ENCODE measurements at places on chromosomes 16 and 17.
A peak's percentile ranks its signal among the peaks of the same experiment; 100 is the strongest.

DNA sequence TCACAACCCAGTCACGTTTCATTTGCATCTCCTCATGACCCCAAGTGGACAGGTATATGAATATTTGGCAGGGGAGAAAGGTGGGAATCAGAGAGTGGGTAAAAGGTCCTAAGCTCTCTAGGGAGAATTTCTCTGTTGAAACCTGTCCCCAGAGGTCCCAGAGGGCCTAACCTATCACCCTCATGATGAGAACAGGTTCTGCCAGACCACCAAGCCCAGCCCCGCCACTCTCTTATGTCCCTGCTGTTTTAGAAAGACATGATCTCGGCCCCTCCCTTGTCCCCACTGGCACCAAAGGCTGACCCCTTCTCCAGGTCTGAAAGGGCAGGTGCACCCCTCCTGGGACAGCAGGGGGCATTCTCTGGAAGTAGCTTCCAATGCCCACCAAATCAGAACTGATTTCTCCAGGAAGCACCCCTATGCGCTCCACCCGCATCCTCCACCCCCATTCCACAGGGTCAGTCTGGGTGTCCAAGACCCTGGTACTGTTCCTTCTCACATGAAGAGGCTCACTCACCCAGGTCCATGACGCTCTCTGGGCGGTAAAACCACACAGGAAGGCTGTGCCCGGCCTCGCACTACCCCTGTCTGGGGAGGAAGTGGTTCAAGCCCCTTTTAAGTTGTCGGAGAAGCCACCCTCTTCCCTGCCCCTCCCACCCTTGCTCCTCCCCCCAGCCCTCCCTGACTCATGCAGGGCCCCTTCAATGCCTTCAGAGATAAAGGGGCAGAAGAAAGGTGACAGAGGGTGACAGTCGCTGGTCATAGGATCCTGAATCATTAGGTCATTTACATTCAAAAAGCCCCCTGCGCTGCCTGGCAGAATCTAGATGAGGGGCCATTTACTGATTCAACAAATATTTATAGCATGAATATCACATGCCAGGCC, at the start of gene CCR7:
Gene CCR7, minus strand, starts transcription at position 590 of the 886 bp plus-strand sequence. Its CDS starts 63 bp downstream, at position 527.
- DNase-seq = peak; percentile 31

DNA sequence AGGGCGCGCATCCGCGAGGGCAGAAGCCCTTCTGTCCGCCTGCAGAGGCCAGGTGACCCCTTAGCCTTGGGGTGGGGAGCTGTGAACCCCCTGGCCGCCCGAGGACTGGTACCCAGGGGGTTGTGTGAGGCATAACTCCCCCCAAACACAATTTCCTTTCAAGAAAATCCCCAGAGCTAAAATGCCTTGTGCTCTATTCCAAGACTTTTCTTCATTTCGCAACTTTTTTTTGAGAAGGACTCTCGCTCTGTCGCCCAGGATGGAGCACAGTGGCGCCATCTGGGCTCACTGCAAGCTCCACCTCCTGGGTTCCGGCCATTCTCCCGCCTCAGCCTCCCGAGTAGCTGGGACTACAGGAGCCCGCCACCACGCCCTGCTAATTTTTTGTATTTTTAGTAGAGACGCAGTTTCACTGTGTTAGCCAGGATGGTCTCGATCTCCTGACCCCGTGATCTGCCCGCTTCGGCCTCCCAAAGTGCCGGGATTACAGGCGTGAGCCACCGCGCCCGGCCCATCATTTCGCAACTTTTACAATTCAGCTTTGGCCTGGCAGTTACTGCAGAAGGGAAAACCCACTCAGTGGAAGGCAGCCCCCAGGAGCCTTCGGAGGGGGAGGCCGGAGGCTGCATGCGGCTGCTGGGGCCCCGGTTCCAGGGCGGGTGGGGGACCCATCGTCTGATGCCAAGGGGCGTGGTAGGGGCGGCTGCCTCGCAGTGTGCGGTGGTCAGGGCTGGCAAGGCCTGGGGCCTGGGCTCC, 963 bp upstream of the APRT start:
- DNase-seq = no peak

GRCh38 chr17:82518826-82519810, at the start of gene FOXK2:
Gene FOXK2, plus strand, starts transcription at chr17:82519732. Its CDS starts 157 bp downstream, at chr17:82519889.
- peak; percentile 87 for DNase-seq

- no peak for DNase-seq
Measured at GRCh38 chr17:62681061-62681938, 53.8 kb downstream of the MRC2 start.

DNA sequence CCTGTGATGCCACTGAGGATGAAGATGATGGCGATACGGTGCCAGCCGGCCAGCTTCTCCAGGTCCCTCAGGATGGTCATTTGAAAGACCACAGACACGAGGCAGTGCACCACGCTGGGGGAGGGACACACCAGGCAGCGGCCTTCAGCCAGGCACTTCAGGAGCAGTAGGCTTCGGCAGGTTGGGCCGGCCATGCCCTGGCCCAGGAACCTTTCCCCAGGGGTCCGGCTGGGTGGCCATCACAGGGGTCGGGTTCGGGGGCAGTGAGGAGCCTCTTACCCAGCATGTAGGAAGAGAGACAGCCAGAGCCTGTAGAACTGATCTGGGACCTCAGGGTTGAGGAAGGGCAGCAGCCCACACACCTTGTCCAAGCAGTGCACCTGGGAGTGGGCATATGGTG, 5.3 kb downstream of the AANAT start:
- no peak for DNase-seq

DNA sequence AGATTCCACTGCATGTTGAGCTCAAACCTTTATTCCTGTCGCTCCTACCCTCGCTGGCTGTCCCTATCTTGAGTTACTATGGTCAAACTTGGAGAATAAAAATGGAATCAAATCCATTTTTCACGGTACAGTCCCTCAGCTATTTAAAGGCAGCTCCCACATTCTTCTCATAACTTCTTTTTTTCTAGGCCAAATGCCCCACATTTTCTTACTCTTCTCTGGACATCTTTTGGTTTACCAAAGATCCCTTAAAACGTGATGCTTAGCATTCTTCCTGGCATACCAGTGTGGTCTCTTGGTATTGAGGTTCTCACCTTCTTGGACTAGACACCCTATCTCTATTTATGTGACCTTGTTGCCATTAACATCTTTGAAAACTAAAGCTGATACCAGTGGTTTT, 48.3 kb upstream of the MAF start:
- DNase-seq = no peak

GRCh38 chr16:52552643-52553042, 5.7 kb upstream of the TOX3 start:
- DNase-seq = no peak
